ENCODE measurements at places on chromosomes 1 and 21.

DNA sequence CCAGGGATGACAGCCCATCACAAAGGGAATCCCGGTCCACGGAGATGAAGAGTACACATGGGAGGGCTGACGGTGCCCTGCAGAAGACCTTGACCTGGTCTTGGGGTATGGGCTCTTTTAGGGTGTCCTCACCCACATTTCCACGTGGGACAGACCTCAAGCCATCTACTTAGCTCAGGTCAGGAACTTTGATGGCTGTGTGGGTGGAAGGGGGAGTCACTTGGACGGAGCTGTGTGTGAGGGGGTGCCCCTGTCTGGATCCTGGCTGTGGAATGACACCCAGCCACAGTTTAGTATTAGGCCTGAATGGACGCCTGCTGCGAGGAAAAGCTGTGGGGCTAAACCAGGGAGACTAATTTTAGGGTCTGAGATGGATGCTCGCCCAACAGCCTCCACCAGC, 10.9 kb upstream of the MIXL1 start:
- H3K36me3 ChIP-seq = no peaks in the 10 kb centered on the region
- H3K4me3 ChIP-seq = no peak overlapping the region
- no peak for DNase-seq
- no peaks in the 10 kb centered on the region for H3K4me1 ChIP-seq

- no peak for DNase-seq
- no peaks in the 10 kb centered on the region for H3K27me3 ChIP-seq
- no peak overlapping the region for H3K27ac ChIP-seq
- H3K36me3 ChIP-seq = no peaks in the 10 kb centered on the region
Measured at GRCh38 chr1:217402301-217402700, 228.6 kb downstream of the GPATCH2 start.

DNA sequence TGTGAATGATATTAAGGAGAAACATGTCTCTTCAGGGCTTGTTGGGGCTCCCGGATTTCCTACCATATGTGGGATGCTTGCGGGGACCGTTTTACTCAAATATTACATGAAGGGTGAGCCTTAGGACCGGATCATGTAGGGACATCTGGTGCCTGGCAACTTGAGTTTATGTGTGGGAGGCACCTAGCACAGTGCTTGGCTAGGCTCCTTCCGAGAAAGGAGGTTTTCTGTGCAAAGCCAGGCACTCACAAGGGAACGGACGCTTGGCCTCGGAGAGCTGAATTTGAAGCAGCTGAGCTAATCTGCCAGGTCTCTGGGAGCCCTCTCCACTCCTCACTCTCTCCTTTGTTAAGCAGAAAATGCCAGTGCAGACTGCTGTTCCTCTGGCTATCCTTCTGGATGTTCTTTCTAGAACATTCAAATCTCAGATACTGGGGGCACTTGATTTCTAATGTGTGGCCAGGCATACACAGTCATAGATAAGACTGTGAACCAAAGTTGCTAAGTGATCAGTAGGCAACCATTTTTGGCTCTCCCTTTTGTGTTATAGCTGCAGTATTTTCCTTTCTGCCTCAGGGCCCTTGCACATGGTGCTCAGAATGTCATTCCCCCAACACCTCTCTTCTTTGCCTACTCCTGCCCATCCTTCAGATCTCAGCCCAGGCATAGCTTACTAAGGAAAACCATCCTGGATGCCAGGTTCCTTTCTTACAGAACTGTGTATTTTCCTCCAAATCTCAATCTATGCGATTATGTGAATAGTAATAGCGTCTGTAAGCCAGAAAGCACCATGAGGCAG, 216.6 kb upstream of the CSF3R start:
- peaks cover 5% of the 10 kb centered on the region for H3K4me1 ChIP-seq
- H3K4me3 ChIP-seq = no peak overlapping the region
- no peak overlapping the region for H3K27ac ChIP-seq
- DNase-seq = no peak
- peaks cover 14% of the 10 kb centered on the region for H3K27me3 ChIP-seq
- H3K36me3 ChIP-seq = no peaks in the 10 kb centered on the region

DNA sequence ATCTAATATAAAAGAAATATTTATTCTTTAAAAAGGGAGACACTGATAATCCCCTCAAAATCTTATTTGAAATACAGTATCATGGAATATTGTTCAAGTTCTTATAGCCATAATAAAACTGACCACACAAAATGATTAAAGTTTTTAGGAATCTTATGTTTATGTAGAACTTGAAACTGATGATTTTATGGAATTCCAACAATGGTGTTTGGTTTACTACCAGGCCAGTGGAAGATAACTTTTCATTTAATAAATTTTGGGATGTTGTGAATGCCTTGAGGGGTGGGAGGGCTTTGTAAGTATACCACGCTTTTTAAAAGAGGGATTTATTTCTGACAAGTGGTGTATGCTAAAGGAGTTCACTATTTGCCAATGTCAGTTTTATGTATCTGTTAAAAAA, 87.7 kb downstream of the RAB3GAP2 start:
- no peak overlapping the region for H3K27ac ChIP-seq
- no peak overlapping the region for H3K4me3 ChIP-seq
- H3K4me1 ChIP-seq = no peaks in the 10 kb centered on the region
- DNase-seq = no peak

- H3K36me3 ChIP-seq = peaks cover 32% of the 10 kb centered on the region
- no peak for DNase-seq
- H3K4me1 ChIP-seq = peaks cover 3% of the 10 kb centered on the region
- H3K27ac ChIP-seq = no peak overlapping the region
Measured at GRCh38 chr1:211783266-211783665, 47.3 kb downstream of the LPGAT1 start.

GRCh38 chr1:205172729-205173366, 38.7 kb downstream of the DSTYK start:
- peaks cover 74% of the 10 kb centered on the region for H3K36me3 ChIP-seq
- peaks cover 36% of the 10 kb centered on the region for H3K4me1 ChIP-seq
- H3K4me3 ChIP-seq = no peak overlapping the region
- peak overlapping the region; percentile 85 for H3K27ac ChIP-seq
- DNase-seq = no peak

GRCh38 chr1:10386761-10387676, 11.8 kb upstream of the PGD start:
- H3K4me3 ChIP-seq = no peak overlapping the region
- no peak overlapping the region for H3K27ac ChIP-seq
- no peaks in the 10 kb centered on the region for H3K27me3 ChIP-seq
- no peak for DNase-seq

DNA sequence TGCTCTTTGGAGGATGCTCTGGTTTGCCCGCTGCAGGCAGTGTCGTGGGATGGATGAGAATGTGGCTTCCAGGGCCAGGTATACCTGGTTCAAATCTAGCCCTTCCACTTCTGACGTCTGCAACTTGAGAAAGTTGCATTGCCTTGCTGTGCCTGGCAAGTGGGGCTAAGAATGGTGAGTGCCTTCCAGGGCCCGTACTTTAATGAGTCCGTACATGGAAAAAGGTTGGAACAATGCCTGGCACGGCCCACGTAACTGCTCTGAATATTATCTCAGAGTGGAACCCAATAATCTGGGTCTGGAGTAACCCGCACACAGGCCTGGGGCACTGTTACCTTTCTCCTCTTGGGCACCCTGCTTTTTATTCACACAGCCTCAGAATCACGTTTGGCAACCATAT, 146.7 kb upstream of the EDN2 start:
- no peak overlapping the region for H3K27ac ChIP-seq
- DNase-seq = peak; percentile 17
- H3K36me3 ChIP-seq = peaks cover 93% of the 10 kb centered on the region
- H3K27me3 ChIP-seq = no peaks in the 10 kb centered on the region
- H3K4me3 ChIP-seq = no peak overlapping the region
- H3K4me1 ChIP-seq = peaks cover 94% of the 10 kb centered on the region

DNA sequence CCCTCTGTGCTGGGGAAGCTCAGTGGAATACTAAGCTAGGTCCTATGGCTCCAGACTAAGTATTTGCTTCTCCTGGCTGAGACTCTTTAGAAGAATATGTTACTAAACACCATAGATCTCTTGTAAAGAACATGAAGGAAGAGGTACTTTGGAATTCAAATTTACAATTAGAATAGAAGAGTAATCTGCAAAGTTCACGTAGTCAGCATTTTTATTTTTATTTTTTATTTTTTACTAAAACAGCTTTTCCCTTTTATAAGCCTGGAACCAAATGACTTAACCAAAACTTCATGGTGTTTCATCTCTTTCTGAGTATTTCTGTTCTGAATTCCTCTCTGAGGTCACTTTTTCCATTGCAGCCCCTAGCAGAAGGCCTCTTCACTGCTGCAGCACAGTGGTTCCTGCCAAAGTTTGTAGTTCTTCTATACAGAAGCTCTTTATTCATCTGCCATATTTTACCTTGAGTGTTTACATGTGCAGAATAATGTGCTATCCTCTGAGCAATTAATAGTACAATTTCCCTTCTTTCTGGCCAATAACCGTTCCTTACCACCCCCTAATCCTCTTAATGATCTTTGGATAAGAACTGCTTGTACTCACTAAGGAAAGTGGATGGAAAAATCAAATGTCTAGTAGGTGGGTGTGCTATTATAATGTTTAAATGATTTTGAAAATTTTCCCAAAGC, 27.2 kb downstream of the TSEN15 start:
- peaks cover 4% of the 10 kb centered on the region for H3K36me3 ChIP-seq
- peaks cover 18% of the 10 kb centered on the region for H3K4me1 ChIP-seq
- H3K4me3 ChIP-seq = no peak overlapping the region
- H3K27ac ChIP-seq = peak overlapping the region; percentile 2
- no peak for DNase-seq

GRCh38 chr1:39205102-39205780, 746 bp downstream of the MACF1 start:
- peak overlapping the region; percentile 83 for H3K4me3 ChIP-seq
- H3K36me3 ChIP-seq = peaks cover 15% of the 10 kb centered on the region
- H3K27ac ChIP-seq = peak overlapping the region; percentile 96
- peak; percentile 74 for DNase-seq
- H3K27me3 ChIP-seq = no peaks in the 10 kb centered on the region
- peaks cover 67% of the 10 kb centered on the region for H3K4me1 ChIP-seq

DNA sequence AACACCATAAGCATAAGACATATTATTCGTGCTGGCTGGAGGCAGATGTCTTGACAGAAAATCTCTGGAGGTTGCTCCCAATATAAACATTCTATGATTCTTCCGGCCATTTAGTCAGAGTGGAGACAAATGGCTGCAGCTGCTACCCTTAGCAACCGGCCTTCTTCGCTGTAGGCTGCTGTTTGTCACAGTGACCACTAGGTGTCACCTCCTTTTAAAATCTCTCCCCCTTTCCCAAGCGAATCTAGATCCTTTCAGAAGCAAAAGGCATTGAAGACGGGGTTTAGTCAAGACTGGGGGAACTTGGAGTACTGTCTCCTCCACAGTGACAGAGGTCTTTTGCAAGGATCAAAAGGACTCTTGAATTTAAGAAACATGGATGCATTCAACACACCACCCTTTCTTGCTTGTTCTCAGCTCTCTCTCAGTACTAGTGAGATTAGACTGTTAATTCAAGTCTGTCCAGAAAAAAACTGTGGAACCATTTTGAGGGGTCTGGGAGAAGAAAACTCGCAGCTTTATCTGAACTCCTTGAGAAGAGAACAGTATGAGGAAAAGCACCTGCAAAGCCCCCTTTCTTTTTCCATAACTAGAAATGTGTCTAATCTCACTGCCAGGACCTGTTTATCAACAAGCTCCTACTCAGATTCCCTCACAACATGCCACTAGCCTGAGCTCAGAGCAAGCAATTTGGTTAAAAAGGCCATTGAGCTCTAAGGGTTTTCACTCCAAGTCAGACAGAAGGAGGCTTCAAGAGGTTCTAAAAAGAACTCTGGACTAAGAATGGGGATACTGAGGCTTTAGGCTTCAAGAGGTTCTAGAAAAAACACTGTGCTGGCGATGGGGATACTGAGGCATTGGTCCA, 408.3 kb upstream of the PLXNA2 start:
- no peak overlapping the region for H3K27ac ChIP-seq
- H3K27me3 ChIP-seq = peaks cover 43% of the 10 kb centered on the region
- no peaks in the 10 kb centered on the region for H3K4me1 ChIP-seq
- peak; percentile 32 for DNase-seq

DNA sequence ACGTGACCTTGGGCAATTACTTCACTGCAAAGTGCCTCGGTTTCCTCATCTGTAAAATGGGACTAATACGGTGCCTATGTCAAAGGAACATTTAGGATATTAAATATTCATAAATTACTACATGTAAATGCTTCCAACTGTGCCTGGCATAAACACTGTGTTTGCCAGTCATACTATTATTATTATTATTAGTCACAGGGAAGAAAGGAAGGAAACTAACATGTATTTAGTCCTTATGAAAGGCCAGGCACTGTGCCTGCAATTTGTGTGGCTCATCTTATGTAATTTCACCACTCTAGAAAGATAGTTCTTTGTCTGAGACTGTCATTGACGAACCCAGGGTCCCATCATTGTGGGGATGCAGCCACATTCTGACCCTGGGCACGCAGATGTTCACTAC, 45.0 kb downstream of the EPHB2 start:
- H3K4me3 ChIP-seq = no peak overlapping the region
- peaks cover 3% of the 10 kb centered on the region for H3K4me1 ChIP-seq
- H3K27me3 ChIP-seq = peaks cover 25% of the 10 kb centered on the region
- DNase-seq = no peak
- no peak overlapping the region for H3K27ac ChIP-seq

GRCh38 chr1:218765753-218766152, 407.9 kb upstream of the LYPLAL1 start:
- H3K27ac ChIP-seq = no peak overlapping the region
- H3K4me3 ChIP-seq = no peak overlapping the region
- H3K4me1 ChIP-seq = no peaks in the 10 kb centered on the region
- no peaks in the 10 kb centered on the region for H3K36me3 ChIP-seq
- DNase-seq = no peak

DNA sequence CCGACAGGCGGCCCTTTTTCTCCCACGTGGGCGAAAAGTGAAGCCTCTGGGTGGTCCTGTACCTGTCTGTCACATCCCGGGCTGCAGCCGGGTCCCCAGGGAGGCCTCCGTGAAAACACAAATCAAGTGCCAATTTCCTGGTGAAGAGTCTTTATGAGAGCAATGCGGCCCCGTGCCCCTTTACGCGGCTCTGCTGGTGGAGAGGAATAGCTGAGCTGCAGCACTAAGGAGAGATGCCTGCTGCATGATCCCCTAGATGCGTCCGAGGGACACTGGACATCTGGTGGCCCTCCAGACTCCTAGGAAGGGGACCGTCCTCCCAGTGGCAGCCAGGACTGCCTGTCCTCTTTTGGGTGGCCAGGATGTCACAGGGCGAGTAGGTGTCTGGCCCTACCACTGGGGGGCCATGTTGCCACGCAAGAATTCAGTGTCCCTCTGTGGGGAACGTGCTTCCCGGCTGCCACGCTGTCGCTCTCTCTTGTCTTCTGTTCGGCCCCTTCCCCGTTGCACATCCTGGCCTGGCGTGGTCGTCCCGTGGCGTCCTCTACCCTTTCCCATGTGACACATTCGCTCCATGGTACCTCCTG, 38.7 kb downstream of the COL18A1 start:
- no peak overlapping the region for H3K4me3 ChIP-seq
- no peaks in the 10 kb centered on the region for H3K36me3 ChIP-seq
- H3K4me1 ChIP-seq = peaks cover 22% of the 10 kb centered on the region
- no peak overlapping the region for H3K27ac ChIP-seq
- peaks cover 26% of the 10 kb centered on the region for H3K27me3 ChIP-seq
- DNase-seq = no peak

GRCh38 chr1:3776231-3776961, 3.8 kb downstream of the SMIM1 start:
- no peaks in the 10 kb centered on the region for H3K27me3 ChIP-seq
- peaks cover 26% of the 10 kb centered on the region for H3K36me3 ChIP-seq
- no peak overlapping the region for H3K4me3 ChIP-seq

Data from activated T-cell treated with anti-CD3 and anti-CD28 coated beads, Interleukin-2, amount 50 U/mL, for 24 hours (primary cell).